ENCODE measurements at places on chromosomes 5 and 9.

DNA sequence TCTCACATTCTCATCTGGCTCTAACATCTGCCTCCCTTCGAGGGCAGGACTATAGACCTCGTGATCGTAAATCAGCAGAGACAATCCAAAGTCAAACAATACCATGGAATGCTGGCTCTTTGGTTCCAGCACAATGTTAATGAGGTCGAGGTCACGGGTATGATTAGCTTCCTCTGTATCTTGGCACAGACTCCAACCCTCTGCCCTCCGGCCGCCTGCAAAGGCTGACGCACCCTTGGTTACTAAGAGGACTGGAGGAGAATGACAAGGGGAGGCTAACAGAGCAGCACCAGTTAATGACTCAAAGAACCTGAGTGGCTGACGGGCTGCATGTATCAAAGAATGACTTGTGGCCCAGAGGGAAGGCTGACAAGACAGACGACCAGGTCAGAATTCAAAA, 10.1 kb downstream of the LHFPL2 start:
- H3K27ac ChIP-seq, result no peak overlapping the region
- no peaks in the 10 kb centered on the region for H3K27me3 ChIP-seq
- peaks cover 34% of the 10 kb centered on the region for H3K4me1 ChIP-seq
- no peaks in the 10 kb centered on the region for H3K36me3 ChIP-seq
- H3K4me3 ChIP-seq, result no peak overlapping the region

GRCh38 chr9:20981486-20981885, 50.0 kb downstream of the HACD4 start:
- H3K4me1 ChIP-seq, result no peaks in the 10 kb centered on the region
- no peak overlapping the region for H3K4me3 ChIP-seq
- no peaks in the 10 kb centered on the region for H3K27me3 ChIP-seq
- no peak for DNase-seq

GRCh38 chr5:155064580-155064979, 51.0 kb downstream of the KIF4B start:
- no peak overlapping the region for H3K27ac ChIP-seq
- no peaks in the 10 kb centered on the region for H3K4me1 ChIP-seq
- no peaks in the 10 kb centered on the region for H3K27me3 ChIP-seq
- no peak overlapping the region for H3K4me3 ChIP-seq
- H3K36me3 ChIP-seq, result no peaks in the 10 kb centered on the region

DNA sequence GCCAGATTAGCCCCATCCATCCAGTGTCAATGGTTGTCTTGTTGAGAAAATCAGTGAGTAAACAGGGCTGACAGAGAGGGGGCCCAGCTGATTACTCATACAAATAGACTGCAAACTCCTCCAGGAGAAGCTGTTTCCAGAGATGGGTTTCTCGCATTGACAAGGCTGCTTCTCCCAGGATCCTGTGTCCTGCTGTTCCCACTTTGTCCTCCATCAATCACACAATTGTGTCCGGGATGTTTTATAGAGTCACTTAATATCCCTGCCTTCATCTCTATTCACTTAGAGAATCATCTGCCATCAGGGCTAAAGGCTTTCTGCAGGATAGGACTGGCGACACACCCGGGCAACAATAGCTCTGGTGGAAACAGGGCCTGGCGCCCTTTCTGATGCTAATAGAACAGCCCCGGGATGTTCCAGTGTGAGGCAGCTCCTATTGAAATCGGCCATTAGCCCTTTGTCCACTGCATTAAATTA, 71.7 kb upstream of the TBCA start:
- no peaks in the 10 kb centered on the region for H3K36me3 ChIP-seq
- DNase-seq, result no peak
- H3K27ac ChIP-seq, result no peak overlapping the region
- no peaks in the 10 kb centered on the region for H3K27me3 ChIP-seq
- H3K4me3 ChIP-seq, result no peak overlapping the region
- no peaks in the 10 kb centered on the region for H3K4me1 ChIP-seq

DNA sequence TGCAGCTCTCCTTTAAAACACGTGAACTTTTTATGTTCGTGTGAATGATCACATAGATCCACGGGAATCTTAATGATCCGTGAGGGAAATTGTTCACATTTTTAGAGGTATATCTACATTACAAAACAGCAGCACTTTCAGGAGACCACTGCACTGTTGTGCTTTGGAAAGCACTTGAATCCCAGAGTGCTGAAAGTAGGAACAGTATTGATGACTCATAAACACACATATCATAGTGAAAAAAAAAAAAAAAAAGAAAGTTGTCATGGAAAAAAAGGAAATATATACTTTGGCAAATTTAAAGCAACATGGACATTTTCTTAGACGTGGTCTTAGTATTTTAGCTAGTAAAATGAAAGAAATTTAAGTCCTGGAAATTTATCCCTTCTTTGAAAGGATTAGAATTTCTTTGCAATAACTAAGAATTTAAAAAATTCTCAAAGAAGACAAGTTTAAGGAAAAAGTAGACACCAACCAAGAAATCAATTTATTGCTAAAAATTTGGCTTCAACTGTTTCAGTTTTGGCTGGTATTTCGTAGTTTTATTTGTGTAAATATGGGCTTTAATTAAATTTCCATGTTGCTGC, 55.4 kb downstream of the ADGRV1 start:
- no peak overlapping the region for H3K4me3 ChIP-seq
- no peaks in the 10 kb centered on the region for H3K27me3 ChIP-seq
- H3K4me1 ChIP-seq, result no peaks in the 10 kb centered on the region
- DNase-seq, result no peak
- H3K27ac ChIP-seq, result no peak overlapping the region
- H3K36me3 ChIP-seq, result no peaks in the 10 kb centered on the region

DNA sequence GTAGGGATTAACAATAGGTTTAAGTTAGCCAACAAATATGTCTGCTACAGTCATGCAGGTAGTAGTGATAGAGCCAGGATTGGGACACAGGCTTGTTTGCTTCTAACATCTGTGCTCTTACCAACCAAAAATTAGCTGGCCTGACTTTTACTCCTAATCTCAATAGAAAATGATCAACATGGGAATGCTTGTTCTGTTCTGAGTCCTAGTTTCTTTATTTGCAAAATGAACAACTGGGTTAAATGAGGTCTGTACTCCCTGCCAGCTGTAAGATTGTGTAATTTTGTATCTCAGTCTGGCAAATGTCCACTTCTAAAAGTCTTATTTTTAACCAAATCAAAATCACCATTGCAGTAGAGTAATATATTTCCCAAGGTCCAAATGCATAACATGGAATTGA, 216.8 kb downstream of the NMUR2 start:
- H3K36me3 ChIP-seq, result no peaks in the 10 kb centered on the region
- no peak overlapping the region for H3K27ac ChIP-seq
- H3K4me3 ChIP-seq, result no peak overlapping the region
- peaks cover 9% of the 10 kb centered on the region for H3K4me1 ChIP-seq
- no peaks in the 10 kb centered on the region for H3K27me3 ChIP-seq

GRCh38 chr5:56415356-56415765, 182.2 kb upstream of the ANKRD55 start:
- peaks cover 73% of the 10 kb centered on the region for H3K4me1 ChIP-seq
- H3K27ac ChIP-seq, result peak overlapping the region; percentile 95
- H3K36me3 ChIP-seq, result no peaks in the 10 kb centered on the region
- H3K4me3 ChIP-seq, result no peak overlapping the region

GRCh38 chr5:72115296-72115695, 8.0 kb downstream of the MAP1B start:
- H3K4me3 ChIP-seq, result no peak overlapping the region
- H3K4me1 ChIP-seq, result no peaks in the 10 kb centered on the region
- DNase-seq, result no peak
- no peaks in the 10 kb centered on the region for H3K36me3 ChIP-seq

- H3K27ac ChIP-seq, result no peak overlapping the region
- no peaks in the 10 kb centered on the region for H3K27me3 ChIP-seq
- H3K36me3 ChIP-seq, result no peaks in the 10 kb centered on the region
- DNase-seq, result no peak
These were observed 41.7 kb upstream of the BARX1 start for GRCh38 chr9:93996863-93997262.

DNA sequence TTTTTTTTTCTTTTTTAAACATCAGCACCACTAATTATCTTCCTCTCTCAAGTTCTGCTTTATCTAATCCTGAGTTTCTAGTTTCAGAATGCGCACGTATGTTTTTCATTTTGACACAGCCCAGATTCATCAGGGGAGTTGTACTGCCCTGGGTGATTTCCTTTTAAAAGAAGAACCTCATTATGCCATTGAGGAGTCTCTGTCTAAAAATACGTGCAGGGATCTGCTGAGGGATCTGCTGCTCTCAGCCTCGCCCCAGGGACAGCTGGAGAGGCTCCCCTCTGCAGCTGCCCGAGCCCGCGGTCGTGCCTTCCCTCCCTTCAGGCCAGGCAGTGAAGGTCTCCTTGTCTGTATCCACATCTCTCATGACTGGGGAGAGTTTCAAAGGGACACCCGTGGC, 273.1 kb downstream of the ARHGEF28 start:
- DNase-seq, result no peak
- H3K36me3 ChIP-seq, result no peaks in the 10 kb centered on the region
- H3K27me3 ChIP-seq, result no peaks in the 10 kb centered on the region
- H3K27ac ChIP-seq, result no peak overlapping the region

DNA sequence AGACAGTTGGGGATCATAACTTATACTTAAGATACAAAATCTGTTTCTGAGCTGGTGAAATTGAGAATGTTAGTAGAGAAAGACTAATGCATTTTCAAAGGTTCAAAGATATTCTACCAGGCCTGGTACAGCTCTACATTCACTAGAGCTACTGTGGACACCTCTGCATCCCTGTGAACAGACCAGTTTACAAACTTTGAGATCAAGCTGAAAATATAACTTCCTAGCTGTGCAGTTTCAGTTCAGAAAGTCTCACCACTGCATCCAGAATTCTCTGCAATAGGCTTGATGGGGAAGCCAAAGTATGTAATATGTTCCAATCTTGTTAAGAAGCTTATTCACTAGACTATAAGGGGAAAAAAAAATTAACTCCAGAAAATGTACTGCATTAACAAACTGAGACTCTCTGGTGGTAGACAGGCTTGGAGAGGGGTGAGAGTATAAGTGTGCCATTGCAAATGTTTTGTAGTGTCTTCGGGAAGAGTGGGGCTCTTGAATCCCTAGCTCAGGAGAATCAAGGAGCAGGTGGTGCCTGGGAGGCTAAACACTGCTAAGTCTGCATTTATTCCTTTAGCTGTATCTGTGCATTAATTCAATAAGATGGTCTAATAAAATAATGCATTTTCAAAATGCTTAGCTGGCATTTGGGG, 671.9 kb downstream of the NR2F1-AS1 start:
- H3K27ac ChIP-seq, result no peak overlapping the region
- DNase-seq, result no peak
- no peaks in the 10 kb centered on the region for H3K27me3 ChIP-seq
- no peaks in the 10 kb centered on the region for H3K36me3 ChIP-seq

DNA sequence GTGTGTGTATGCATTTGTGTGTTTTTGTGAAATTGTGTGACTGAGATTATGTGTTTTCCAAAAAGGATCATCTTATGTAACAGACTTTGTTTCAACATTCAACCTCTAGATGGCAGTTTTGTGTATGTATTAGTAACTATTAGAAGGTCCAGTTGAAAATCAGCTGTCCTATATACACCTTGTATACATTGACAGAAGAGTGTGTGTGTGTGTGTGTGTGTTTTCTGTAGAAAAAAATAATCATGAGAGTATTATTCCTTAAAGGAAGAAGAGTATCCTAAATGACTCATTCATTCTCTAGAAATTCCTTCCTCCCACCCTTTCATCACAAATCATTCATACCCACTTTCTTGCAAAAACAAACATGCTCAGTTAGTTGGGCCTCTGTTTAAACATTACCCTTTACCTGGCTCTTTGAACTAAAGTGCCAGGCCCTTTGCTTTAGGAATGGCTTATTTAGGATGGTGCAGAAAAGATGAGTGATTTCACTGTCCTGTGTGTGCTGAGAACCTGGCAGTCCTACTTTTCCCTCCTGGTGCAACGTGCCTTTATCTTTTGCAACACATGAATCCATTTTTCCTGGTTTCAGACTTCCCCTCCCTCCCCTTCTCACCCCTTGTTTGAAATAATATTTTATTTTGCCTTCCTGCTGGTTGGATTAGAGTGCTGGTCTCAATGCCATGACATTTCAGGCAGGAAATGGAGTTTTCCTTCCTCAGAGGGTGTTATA, 152.2 kb downstream of the ARHGAP26 start:
- H3K36me3 ChIP-seq, result peaks cover 3% of the 10 kb centered on the region
- H3K27ac ChIP-seq, result no peak overlapping the region
- H3K4me3 ChIP-seq, result no peak overlapping the region
- H3K27me3 ChIP-seq, result no peaks in the 10 kb centered on the region

DNA sequence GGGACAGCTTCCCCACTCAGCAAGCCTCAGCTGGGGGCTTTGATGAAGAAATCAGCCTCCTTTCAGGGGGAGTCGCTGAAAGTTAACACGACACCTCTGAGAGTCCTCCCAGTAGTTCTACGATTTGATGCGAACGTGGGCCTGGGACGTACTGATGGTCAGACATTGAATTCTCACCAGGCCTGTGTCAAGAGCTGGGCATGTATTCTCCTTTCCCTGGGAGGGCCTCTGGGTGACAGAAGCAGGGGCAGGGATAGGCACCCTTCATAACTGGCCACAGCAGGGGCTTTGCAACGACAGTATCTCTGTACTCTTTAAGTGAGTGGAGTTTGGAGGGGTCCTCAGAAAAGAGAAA, 15.6 kb upstream of the COL5A1 start:
- H3K27me3 ChIP-seq, result no peaks in the 10 kb centered on the region
- no peak overlapping the region for H3K4me3 ChIP-seq
- DNase-seq, result no peak

DNA sequence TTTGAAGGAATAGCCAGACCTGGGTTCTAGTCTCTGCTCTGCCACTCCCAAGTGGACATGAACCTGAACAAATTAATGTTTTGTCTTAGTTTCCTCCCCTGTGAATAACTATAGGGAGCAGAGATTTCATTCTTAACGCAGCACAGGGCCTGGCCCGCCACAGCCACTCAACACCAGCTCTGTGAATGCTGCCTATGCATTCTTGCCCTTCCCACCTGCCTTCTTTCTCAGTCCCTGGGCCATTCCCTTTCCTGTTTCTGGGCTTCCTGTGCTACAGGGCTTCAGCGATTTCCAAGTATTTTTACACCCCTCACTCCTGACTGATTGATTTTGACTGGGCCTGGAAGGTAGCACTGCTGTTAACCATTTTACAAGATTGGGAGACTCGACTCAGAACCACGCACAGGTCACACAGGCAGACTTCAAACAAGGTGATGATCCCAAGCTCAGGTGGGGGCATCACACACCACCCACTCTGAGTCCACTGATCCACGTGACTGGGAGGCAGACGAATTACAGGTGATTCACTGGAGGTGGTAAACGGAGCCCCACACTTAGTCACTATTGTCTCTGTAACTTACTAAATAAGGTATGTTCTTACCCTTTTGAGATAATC, 21.4 kb downstream of the PTPN3 start:
- no peak overlapping the region for H3K4me3 ChIP-seq
- peaks cover 36% of the 10 kb centered on the region for H3K4me1 ChIP-seq
- no peaks in the 10 kb centered on the region for H3K36me3 ChIP-seq
- H3K27me3 ChIP-seq, result no peaks in the 10 kb centered on the region
- DNase-seq, result no peak
- peak overlapping the region; percentile 96 for H3K27ac ChIP-seq

- no peak for DNase-seq
- no peak overlapping the region for H3K4me3 ChIP-seq
- H3K27ac ChIP-seq, result no peak overlapping the region
- no peaks in the 10 kb centered on the region for H3K27me3 ChIP-seq
- peaks cover 9% of the 10 kb centered on the region for H3K4me1 ChIP-seq
- no peaks in the 10 kb centered on the region for H3K36me3 ChIP-seq
These were observed 68.2 kb upstream of the CHD1 start for GRCh38 chr5:98997000-98997399.

GRCh38 chr5:134524826-134525682, at the start of gene JADE2:
Gene JADE2 (plus strand): TSS chr5:134525670. CDS start chr5:134535858, 10,188 bp downstream.
- peaks cover 31% of the 10 kb centered on the region for H3K4me1 ChIP-seq
- peak within 1 kb of the TSS; percentile 92 for H3K4me3 ChIP-seq
- peak; percentile 82 for DNase-seq
- H3K36me3 ChIP-seq, result no peaks in the 10 kb centered on the region

Data from Caco-2 (cell line).